Activated naive CD4-positive, alpha-beta T cell treated with Interleukin-2 at 50 U/mL for 16 hours (primary cell): ENCODE measurements at places on chromosomes 1 and 21.

DNA sequence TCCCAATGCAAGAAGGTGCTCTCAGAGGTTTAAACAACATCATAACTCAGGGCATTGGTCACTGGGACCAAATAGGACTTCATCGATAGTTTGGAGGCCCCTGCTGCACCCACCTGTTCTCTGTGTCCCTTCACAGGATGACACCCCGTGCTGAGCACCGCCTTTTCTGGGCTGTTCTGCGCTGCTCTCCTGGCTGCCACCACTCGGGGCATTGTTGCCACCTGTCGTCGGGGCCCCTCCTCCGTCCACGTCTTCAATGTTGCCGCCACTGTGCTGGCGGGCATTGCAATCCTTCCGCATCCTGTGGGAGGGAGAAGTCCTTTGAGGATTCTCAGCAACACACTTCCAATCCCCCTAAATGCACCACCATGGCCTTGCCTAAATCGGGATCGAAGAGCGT lies 47.7 kb downstream of the NTPCR start:
- DNase-seq: no peak

- no peak for DNase-seq
These were observed 1.8 kb downstream of the RERE start for GRCh38 chr1:8815582-8816151.

GRCh38 chr1:101632548-101633272 lies 364.0 kb downstream of the OLFM3 start:
- DNase-seq: no peak

- DNase-seq: peak; percentile 27
These were observed 710 bp downstream of the GLRX2 start for GRCh38 chr1:193104502-193104906.

DNA sequence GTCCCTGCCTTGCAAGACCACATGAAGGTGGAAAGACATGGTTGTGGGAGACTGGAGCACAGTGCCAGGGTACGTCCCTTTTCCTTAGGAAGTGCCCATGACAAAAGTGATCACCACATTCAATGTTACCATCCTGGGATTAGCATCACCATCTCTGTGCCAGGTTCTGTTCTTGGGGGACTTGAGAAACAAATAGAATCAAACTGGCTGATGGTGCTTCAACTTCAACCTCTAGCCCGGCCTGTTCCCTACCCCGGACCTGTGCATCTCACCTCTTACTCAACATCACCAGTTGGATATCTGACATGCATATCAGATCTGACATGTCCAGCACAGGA lies 153.3 kb downstream of the GRIK3 start:
- no peak for DNase-seq

- no peak for DNase-seq
These were observed 50.0 kb upstream of the SYT6 start for GRCh38 chr1:114203595-114204128.

- no peak for DNase-seq
These were observed 98.8 kb downstream of the CHD1L start for GRCh38 chr1:147341246-147341645.

GRCh38 chr1:207049974-207050391 lies 1.0 kb downstream of the YOD1 start:
- peak; percentile 55 for DNase-seq

- DNase-seq: no peak
These were observed 438.1 kb downstream of the PRDM2 start for GRCh38 chr1:14138135-14138506.

GRCh38 chr1:77975907-77976306 lies 3.0 kb downstream of the FUBP1 start:
- no peak for DNase-seq

- no peak for DNase-seq
These were observed 90.1 kb downstream of the DTL start for GRCh38 chr1:212125654-212126053.

- no peak for DNase-seq
These were observed 158.6 kb downstream of the MIS18A start for GRCh38 chr21:32120230-32120629.
